CD4-positive, alpha-beta T cell treated with Interleukin-1 beta for 1 hour (primary cell): ENCODE measurements at places on chromosomes 6 and 20.

- no peak for DNase-seq
Observed at GRCh38 chr6:136604928-136605510, 54.8 kb upstream of the MAP7 start.

DNA sequence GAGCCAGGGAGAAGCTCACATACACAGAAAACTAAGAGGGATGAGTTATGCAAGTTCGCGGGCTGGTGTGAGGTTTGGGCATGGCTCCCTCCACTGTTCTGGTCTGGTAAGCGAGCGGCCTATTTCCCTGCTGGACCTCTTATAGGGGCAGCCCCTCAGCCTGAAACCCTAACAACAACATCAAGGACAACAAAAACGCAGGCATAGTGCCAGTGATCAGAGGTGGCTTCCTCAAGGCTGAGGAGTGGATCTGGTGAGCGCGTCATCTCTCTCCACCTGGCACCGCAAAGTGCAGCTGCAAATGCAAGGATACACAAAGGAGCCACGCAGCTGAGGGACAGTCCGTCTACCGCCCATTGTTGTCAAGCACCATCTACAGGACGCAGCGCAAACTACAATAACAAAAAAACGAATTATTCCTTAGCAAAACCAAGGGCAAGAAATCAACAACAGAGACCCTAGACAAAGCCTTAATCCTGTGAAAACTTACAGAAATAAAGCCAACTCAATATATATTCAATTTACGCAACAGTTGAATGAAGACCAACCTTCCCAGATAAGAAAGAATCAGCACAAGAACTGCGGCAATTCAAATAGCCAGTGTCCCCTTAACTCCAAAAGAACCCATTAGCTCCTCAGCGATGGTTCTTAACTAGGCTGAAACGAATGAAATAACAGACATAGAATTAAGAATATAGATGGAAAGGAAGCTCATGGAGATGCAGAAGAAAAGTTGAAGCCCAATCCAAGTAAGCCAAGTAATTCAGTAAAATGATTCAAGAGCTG lies 9.2 kb upstream of the DEFB110 start:
- no peak for DNase-seq

DNA sequence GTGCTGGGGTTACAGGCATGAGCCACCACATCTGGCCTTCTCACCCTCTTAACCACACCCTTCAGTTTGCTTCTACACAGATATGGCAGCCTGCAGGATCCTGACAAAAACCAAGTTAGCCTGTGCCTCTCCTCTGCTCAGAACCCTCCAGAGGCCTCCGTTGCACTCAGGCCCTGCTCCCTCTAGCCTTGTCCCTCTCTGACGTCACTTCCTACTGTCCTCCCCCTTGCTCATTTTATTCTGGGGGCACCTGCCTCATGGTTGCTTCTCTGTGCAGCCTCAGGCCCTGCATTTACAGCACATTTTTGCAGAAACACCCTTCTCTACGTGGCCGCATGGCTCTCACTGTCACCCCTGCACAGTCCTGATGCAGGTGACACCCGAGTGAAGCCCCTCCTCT lies 105.6 kb downstream of the CDC5L start:
- DNase-seq = no peak

- DNase-seq = no peak
Observed at GRCh38 chr20:36777576-36777975, 4.0 kb upstream of the DSN1 start.

- DNase-seq = no peak
Observed at GRCh38 chr20:11891077-11891775, 26.5 kb upstream of the BTBD3 start.

- no peak for DNase-seq
Observed at GRCh38 chr20:21106171-21107017, at the start of gene LINC00237. LINC00237 (minus strand) TSS chr20:21106358.

GRCh38 chr6:16058201-16058928 lies 70.5 kb upstream of the MYLIP start:
- no peak for DNase-seq

DNA sequence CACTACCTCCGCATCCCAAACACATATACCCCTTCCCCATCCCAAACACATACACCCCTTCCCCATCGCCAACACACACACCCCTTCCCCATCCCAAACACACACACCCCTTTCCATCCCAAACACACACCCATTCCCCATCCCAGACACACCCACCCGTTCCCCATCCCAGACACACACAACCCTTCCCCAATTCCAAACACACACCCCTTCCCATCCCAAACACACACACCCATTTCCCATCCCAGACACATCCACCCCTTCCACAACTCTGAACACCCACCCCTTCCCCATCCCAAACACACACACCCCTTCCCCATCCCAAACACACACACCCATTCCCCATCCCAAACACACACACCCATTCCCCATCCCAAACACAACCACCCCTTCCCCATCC lies 314.5 kb downstream of the KIF16B start:
- DNase-seq = no peak

DNA sequence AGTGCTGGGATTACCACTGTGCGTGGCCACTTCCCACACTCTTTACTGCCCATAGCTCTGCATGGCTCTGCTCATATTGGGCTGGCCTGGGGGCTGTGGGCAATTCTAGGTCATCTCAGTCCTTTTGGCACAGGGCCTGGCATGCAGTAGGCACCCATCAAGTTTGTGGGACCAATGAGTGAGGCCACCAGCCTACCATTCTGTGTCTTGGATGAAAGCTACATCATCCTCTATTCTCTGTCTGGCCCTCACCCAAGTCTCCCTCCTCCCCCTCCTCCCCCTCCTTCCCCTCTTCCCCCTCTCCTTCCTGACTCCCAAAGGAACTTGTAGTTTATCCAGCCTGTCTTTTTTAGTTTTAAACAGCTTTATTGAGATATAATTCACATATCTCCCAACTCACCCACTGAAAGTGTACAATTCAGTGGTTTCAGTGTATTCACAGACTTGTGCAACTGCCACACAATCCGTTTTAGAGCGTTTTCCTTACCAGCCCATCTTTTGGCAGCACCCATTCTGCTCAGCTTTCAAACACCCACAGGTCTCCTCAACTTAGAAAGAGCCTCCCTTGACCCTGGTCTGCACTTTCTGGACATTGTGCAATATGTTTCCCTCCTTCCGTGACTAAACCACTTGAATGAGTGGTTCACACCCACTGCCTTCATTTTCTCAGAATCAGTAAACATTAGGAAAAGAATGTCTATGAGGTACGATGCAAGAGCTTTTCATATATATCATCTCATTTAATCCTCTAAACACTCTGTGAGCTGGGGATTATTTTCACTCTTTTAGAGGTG lies 21.5 kb upstream of the MRPS18A start:
- DNase-seq = no peak

DNA sequence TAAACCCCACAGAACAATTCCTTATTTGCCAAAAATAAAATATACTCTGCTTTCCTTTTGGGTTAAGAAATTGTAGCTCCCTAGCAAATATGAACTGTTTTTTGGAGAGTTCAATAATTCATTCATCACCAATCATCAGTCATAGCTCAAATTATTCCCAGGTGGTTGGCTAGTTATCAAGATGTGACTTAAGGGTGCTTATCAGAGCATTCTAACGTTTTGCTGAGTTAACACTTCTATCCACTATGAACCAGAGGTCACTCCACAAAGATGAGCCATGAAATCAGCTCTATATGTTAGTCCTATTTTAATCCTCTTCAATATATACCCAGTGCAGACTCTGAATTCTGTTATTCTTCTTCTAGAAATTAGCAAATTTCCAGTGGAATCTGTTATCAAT lies 379.1 kb downstream of the TENT5A start:
- DNase-seq = no peak

DNA sequence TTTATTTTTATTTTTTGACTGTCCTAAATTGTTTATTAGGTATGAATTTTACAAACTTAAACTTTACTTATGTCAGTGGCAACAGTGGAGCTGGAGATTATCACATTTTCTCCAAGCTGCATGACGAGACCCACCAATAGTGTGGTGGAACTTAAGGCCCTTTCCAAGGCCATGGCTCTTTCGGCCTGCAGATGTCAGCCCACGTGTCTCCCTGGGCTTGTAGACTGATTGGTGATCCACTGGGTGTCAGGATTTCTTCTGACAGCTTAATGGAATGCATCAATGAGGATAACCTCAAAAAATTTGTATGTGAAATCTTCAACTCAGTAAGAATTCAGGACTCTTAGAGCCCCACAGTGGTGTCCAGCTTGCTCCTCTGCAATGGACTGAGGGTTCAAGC lies 32.3 kb upstream of the OVOL2 start:
- DNase-seq = no peak

- no peak for DNase-seq
Observed at GRCh38 chr6:7142918-7143475, 35.2 kb downstream of the RREB1 start.

- DNase-seq = no peak
Observed at GRCh38 chr20:23315099-23315498, 35.5 kb upstream of the NXT1 start.

GRCh38 chr6:96990462-96990861 lies 65.9 kb downstream of the KLHL32 start:
- no peak for DNase-seq
